Adrenal gland (tissue), 19 donors: ENCODE measurements at places on chromosomes 11 and 22. TPM values are rescaled to one million over a fixed set of nuclear protein-coding genes. Genes with fewer than 3 reads are reported as not detected.

The SMIM35 gene
- not detected for polyA plus RNA-seq

The OR8D1 gene
- polyA plus RNA-seq = not detected

The SSTR3 gene
- 0.34 TPM for polyA plus RNA-seq

DNA sequence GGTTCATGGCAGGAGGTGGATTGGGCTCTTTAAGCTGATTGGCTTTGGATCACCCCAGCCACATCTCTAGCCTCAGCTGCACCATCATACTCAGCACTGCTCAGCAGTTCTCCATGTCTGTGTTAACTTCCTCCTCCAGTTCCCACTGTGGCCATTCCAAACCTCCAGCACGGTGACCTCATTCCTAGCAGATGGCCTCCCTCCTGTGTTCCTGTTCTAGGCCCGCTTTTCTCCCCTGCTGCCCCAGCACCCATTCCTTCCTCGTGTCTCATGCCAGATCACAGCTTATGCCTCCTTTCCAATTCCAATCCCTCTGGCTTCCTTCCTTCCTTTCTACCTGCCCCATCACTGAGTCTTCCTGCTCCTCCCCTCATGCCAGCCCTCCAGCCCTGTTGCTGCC is 96.1 kb downstream of the MICAL2 start:
- peaks cover 18% of the 10 kb centered on the region for H3K36me3 ChIP-seq
- H3K4me3 ChIP-seq = no peak overlapping the region
- peak overlapping the region; percentile 13 for H3K27ac ChIP-seq
- H3K4me1 ChIP-seq = no peaks in the 10 kb centered on the region
- no peak for DNase-seq
- no peaks in the 10 kb centered on the region for H3K27me3 ChIP-seq

- H3K4me1 ChIP-seq = no peaks in the 10 kb centered on the region
- DNase-seq = no peak
- no peak overlapping the region for H3K4me3 ChIP-seq
- no peaks in the 10 kb centered on the region for H3K27me3 ChIP-seq
Measured at GRCh38 chr22:37716708-37717107, 19.9 kb downstream of the TRIOBP start.

DNA sequence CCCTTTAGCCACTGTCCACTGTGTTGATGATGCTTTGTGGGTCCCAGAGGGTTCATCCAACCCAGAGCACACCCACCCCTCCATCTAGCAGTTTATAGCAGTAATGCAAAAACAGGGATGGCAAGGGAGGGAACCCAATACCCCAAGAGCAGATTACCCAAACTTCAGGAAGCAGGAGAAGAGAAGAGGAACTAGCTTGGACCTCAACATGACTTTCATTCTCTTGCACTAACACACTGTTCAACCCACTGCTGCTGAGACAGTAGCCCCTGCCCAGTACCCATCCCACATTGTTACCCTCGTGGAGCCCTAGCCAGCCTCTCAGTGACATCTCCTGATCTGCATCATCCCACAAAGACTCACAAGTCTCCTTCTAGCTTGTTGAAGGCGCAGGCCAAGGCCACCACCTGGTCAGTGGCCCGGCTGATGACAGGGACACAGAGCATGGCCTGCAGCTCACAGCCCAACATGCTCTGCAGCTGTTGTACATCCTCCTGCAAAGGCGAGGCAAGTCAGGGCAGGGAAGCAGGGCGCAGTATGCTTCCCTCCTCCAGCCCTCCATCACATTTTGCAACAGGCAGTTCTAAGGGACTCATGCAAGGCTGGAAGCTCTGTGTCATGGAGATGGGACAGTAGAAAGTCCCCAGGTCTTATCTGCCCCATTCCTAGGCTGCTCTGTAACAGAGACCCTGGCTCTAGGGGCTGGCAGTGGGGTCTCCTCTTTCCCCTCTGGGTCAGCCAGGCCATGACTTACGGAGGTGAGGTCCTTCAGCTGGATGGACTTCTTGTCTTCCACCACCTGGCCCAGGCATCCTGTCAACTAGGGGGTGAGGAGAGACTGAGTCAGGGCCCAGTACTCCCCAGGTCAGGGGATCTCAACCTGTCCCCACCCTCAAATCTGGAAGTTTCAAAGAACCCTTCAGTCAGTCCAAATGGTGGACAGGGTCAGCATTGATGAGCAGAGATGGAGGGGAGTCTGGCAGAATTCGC is 85.5 kb downstream of the PDE2A start:
- H3K36me3 ChIP-seq = no peaks in the 10 kb centered on the region
- no peak overlapping the region for H3K4me3 ChIP-seq
- DNase-seq = no peak
- H3K27me3 ChIP-seq = no peaks in the 10 kb centered on the region
- no peak overlapping the region for H3K27ac ChIP-seq

- H3K4me3 ChIP-seq = no peak overlapping the region
- no peaks in the 10 kb centered on the region for H3K4me1 ChIP-seq
- no peaks in the 10 kb centered on the region for H3K27me3 ChIP-seq
- no peak overlapping the region for H3K27ac ChIP-seq
- DNase-seq = no peak
Measured at GRCh38 chr22:27896245-27896644, 22.8 kb downstream of the PITPNB start.

- no peak overlapping the region for H3K4me3 ChIP-seq
- no peaks in the 10 kb centered on the region for H3K4me1 ChIP-seq
- DNase-seq = no peak
- no peaks in the 10 kb centered on the region for H3K27me3 ChIP-seq
Measured at GRCh38 chr11:103877221-103877620, 159.2 kb upstream of the DDI1 start.

GRCh38 chr11:134802598-134802997 is 390.6 kb upstream of the B3GAT1 start:
- no peak overlapping the region for H3K27ac ChIP-seq
- H3K27me3 ChIP-seq = peaks cover 10% of the 10 kb centered on the region
- H3K36me3 ChIP-seq = no peaks in the 10 kb centered on the region
- no peaks in the 10 kb centered on the region for H3K4me1 ChIP-seq
- no peak overlapping the region for H3K4me3 ChIP-seq

- H3K36me3 ChIP-seq = no peaks in the 10 kb centered on the region
- no peak overlapping the region for H3K4me3 ChIP-seq
Measured at GRCh38 chr11:8249482-8249881, 14.2 kb downstream of the LMO1 start.
